T-helper 22 cell (primary cell): ENCODE measurements at places on chromosomes 12 and 14.

GRCh38 chr14:51396222-51396815 is 156.3 kb downstream of the TMX1 start:
- no peak for DNase-seq

DNA sequence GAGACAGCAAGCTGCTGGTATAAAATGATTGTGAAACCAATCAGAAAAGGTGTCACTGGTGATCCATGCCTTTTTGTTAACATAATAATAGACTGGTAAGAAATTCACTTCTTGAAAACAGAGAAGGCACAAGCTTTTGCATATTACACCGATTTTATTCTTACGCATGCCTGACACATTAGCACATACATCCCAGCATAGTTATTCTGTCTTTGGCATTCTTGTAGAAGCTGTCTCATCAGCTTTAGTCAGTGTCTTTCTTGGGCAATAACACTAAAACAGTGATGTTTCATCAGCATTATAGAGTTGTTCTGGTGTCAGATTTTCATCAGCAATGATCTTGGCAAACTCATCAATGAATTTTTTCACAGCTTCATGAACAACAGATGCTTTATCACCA is 283.4 kb upstream of the TMTC1 start:
- DNase-seq = no peak

- DNase-seq = no peak
Measured at GRCh38 chr12:2354151-2354991, 301.6 kb downstream of the CACNA1C start.

- DNase-seq = no peak
Measured at GRCh38 chr12:56829908-56830307, 66.8 kb downstream of the HSD17B6 start.

DNA sequence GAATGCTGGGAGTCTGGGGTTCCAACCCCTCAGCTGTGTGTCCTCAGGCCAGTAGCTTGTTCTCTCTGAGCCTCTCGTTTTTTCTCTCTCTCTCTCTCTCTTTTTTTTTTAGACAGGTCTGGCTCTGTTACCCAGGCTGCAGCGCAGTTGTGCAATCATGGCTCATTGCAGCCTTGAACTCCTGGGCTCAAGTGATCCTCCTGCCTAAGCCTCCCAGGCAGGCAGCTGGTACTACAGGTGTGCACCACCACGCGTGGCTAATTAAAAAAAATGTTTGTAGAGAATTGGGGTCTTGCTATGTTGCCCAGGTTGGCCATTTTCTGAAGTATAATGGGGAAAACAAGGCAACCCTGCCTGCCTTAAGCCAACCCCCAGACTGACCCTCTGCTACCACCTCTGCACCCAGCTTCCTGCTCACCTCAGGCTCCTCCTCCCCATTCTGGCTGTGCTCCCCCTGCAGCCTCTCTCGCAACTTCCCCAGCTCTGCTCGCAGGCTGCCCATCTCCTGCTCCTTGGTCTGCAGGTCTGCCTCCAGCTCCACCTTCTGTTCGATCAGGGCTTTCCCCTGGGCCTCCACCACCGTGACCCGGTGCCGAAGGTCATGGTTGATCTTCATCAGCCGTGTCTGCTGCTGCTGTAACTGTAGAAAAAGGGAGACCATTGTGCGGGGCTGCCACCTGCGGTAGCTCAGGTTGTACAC is 35.2 kb downstream of the RILPL1 start:
- no peak for DNase-seq

GRCh38 chr12:76346798-76347420 is 1.3 kb downstream of the BBS10 start:
- no peak for DNase-seq

DNA sequence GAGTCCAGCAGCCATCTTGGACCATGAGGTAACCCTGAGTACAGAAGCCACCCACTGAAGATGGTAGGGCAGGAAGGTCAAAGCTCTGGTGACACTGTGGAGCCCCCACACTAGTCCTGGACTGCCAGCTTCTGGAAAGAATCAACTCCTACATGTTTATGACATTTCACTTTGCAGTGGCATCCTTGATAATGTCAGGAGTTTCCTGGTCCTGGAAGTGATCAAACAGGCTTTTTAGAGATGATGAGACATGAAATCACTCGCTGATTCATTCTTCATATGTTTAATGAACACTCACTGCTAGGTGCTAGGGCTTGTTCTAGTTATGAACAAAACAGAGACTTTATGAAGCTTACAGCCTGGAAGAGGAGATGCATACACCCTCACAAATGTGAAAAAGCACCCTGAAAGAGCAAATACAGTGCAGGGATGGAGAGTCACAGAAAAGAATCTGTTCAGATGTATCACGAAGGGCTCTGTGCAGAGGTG is 15.8 kb upstream of the HNF1A start:
- no peak for DNase-seq

DNA sequence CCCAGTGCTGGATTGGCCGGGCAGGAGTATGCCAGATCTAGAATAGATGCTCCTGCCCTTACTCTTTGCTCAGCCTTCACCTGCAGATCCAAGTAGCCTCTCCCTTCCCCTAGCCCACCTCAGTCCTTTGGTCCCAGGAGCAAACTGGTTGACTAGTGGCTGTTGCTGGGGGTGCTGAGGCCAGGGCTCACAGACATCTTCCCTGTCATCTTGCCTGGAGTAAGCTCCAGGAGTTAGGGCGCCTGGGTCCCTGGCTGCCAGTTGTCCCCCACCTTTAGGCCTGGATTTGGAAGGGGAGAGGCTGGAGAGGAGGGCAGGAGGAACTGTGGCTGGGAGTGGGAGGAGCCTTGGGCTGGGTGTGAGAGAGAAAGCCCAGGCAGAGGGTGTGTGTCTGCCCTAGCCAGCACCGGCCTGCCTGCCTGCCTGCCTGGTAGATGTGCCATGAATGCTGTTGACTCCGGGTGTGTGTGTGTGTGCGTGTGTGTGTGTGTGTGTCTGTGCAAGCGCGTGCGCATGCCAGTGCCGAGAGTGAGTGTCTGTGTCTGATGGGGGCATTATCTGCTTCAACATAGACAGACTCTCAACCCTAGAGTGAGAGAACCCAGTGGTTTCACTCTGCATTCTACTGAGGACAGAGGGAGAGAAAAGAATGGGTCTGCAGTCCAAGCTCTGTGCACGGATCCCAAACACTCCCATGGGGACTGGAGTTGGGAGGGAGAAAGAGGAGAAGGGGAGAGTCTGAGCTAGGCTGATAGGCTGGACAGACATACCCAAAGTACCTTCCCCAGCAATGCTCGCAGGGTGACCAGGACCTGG is 845 bp upstream of the RARG start:
- DNase-seq = peak; percentile 28

GRCh38 chr14:102246071-102246470 is 58.9 kb downstream of the MOK start:
- DNase-seq = no peak

DNA sequence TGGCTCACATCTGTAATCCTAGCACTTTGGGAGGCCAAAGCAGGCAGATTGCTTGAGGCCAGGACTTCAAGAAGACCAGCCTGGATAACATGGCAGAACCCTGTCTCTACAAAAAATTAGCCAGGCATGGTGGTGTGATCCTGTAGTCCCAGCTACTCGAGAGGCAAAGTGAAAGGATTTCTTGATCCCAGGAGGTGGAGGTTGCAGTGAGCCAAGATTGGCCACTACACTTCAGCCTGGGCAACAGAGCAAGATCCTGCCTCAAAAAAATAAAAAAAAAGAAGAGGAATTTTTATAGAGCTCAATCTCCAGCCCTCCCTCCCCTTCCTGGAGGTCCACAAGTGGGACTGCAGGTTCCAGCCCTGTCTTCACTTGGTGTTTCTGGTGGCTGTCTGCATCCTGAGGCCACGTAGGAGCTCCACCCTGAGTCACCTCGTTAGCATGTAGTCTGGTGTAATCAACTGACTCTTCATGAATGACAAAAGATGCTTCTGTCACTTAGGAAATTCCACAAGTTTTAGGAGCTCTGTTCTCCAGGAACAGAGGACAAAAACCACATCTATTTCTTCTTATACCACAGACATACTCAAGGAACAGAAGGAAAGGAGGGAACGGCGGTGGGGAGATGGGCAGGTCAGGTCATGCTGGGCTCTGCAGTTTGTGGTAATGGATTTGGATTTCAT is 16.2 kb downstream of the CCDC62 start:
- no peak for DNase-seq

DNA sequence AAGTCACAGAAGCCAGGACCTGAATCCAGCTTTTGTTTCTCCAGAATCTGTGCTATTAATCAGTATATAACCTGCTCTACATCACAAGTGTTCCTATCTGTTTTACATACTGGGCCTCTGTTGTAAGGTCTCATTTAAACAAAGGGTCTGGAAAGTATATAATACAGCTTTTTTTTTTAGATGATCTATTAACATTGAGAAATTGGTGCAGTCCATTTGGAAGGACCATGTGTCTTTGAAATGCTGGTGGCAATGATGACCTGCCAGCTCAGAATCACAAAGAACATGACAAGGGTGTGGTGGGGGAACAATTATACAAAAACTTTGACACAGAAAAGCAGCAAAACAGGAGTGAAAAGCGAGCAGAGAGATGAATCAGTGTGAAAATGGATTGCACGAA is 164.6 kb downstream of the PPM1H start:
- no peak for DNase-seq

- no peak for DNase-seq
Measured at GRCh38 chr12:19630536-19630935, 191.2 kb downstream of the AEBP2 start.

GRCh38 chr12:76080729-76081415 is 3.6 kb downstream of the NAP1L1 start:
- no peak for DNase-seq

- DNase-seq = no peak
Measured at GRCh38 chr14:53336729-53337128, 183.6 kb upstream of the DDHD1 start.

DNA sequence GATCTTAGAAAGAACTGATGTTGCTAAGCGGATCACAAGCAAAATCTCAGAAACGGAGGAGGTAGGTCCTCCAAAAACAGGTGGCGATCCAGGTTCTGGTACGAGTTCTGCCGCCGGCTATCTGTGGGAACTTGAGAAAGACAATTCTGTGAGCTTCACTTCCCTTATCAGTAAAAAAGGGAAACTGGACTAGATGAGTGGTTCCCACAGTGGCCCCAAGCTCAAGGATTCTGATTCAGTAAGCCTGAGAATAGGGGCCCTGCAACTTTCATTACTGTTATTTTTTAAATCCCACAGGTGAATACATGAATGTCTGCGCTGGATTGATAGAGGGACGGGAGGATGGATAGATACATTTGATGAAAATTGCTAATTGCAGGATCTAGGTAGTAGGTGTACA is 160.2 kb downstream of the PPM1H start:
- no peak for DNase-seq

DNA sequence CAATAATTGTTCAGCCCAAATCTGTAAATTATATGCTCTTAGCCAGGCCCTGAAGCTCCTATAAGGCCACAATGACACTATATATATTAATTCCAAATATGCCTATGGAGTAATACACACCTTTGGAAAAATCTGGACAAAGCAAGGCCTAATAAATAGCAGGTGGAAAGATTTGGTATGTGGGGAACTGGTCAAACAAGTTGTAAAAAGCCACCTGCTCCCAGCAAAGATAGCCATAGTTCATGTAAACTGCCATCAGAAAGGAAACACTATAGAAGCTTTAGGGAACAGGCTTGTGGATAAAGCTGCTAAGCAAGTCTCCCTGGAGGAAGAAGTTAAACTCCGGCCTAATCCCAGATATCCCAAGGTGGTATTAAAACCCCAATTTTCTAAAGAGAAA is 29.7 kb downstream of the PRMT8 start:
- no peak for DNase-seq

DNA sequence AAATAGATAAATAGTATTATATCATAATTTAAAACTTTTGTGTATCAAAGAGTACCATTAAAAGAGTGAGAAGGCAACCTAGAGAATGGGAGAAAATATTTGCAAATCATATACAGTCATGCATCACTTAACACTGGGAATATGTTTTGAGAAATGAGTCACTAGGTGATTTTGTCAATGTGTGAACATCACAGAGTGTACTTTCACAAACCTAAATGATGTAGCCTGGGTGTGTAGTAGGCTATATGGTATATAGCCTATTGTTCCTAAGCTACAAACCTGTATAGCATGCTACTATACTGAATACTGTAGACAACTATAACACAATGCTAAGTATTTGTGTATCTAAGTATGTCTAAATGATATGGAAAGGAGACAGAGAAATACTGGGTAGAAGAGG is 48.0 kb upstream of the ARID2 start:
- no peak for DNase-seq

GRCh38 chr14:89226801-89227495 is 190.1 kb downstream of the FOXN3 start:
- no peak for DNase-seq

DNA sequence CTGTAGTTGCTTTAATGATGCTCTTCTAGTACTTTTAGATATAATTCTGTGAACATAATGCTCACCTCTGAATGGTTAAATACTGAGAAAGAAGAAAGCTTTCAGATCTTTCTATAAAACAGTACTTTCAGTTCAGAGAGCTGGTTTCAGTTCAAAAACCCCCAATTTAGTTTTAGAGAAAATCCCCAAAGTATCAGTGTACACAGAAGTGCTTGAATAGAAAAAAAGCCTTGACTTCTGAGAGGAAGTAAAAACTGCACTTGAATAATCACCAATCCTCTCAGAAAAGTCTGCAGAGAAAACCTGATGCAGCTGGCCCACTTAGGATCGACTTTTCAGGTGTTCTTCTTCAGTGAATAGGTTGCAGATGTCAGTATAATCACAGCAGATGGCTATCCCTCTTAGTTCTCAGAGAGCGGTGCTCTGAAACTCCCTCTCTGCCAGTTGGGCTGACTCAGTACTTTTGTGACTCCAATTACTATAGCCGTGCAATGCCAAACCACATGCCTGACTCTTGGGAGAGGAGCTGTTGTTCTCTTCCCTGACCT is 616.3 kb downstream of the LRFN5 start:
- no peak for DNase-seq

DNA sequence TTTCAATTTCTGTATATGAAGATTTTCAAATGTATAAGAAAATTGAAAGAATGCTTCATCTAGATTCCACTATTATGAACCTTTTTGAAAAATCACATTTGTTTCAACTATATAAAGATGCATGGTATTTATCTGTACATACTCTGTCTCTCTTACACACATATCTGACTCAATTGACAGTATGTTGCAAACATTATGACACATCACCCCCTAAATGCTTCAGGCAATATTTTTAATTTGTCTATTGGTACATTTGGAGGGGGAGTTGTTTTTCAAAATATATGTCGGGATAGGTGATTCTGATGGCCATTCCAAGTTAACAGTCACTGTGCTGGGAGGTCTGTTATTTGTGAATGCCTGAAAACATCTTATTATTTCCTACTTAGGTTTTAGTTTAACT is 14.4 kb downstream of the PCNX1 start:
- DNase-seq = no peak

DNA sequence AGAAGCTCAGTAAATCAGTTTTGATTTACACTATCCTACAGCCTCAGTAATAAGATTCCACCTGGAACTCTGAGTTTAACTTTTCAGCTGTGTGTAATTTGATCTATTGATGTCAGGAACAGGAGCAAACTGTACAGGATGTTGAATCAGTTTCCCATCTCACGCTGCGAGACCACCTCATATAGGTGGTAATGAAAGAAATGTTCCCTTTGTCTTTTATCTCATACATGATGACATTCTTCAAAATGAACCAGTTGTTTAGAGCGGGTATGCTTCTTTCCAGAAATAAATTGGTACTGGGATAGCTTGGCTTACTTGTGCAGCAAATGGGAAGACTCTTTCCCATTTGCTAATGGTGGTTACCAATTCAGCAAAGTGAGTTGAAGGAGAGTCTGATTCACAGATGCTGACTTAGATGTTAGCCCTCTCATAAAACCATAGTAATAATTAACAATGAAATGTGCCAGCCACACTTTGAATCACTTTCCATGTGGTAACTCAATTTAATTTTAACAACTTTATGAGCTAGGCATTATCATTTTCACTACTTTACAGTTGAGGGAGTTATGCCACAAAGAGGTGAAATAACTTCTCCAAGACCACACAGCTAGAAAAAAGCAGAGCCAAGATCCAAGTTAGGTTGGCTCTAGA is 251.5 kb downstream of the PAWR start:
- no peak for DNase-seq
